ENCODE measurements at places on chromosomes 5 and 9.

DNA sequence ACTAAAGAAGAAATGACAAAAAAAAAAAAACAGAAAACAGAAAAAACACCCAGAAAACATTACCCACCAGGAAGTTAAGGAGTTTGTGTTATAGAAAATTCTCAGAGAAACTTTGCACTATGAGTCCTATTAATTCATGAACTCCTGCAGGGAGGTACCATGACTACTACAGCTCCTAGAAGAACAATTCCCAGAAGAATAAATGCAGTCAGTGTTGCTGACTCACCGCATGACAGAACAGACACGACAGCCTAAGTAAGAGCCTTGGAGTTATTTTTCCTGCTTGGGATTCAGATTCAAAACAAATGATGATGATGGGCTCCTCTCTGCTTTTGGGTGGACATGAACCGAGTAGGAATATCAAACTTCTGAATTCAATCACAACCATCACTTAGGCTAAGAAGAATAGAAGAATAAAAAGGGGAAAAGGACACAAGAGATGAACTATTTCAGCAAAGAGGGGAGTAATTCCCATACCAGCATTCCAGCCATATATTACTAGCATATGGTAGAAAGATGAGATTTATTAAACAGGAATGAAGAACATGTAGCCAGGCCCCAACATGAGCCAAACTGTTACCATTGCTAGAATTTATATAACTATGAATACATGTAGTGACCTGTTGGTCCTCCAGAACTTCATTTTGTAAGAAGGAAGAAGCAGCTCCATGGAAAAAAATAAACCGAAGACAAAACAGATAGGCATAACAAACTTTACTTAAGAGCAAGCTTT lies 209.6 kb upstream of the PDE4D start:
- DNase-seq = no peak

- no peak for DNase-seq
Observed at GRCh38 chr9:101427957-101428655, 7.5 kb downstream of the ALDOB start.

- DNase-seq = no peak
Observed at GRCh38 chr5:154368041-154368800, 77.6 kb upstream of the SAP30L start.

DNA sequence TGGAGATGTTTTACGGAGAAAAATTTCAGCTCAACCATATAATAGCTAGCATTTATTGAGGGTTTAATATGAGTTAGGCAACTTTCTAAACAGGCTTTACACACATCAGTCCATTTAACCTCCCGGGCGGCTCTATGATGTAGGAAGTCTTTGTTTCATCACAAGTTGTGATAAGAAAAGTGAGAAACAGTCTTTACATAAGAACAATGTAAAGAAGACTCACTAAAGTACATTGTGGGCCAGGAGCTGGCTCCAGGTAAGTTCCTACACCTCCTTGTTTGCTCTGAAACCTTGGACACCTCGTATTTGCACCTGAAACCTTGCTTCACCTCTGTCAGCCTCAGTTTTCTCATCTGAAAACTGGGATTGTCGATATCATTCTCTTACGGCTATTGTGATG lies 116.1 kb downstream of the JAKMIP2 start:
- no peak for DNase-seq

DNA sequence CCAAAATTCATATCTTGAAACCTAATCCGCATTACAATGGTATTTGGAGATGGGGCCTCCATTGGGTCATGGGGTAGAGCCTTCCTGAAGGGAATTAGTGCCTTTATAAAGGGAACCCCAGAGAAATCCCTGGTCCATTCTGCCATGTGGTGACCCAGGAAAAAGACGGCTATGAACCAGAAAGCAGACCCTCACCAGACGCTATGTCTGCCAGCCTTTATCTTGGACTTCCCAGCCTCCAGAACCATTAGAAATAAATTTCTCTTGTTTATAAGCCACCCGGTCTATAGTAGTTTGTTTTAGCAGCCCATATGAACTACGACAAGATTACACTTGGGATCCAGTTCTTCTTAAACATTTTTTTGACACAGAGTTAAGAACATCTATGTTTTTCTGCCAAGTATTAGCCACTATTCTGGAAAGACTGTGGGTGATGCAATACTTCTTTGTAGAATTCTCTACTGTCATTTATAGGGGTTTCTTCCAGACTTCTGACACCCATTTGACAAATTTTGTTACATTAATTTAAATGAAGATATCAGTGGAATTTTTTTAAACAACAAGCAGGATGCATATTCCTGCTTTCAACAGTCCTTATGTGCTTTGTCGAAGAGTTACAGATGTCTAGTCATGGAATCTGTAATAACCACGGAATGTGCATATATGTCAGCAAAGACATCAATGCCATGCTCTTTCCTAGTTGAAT lies 572.4 kb downstream of the NR2F1-AS1 start:
- no peak for DNase-seq

GRCh38 chr9:124350494-124351263 lies 64.6 kb downstream of the PSMB7 start:
- DNase-seq = no peak

- DNase-seq = no peak
Observed at GRCh38 chr5:176628406-176629228, 1.7 kb downstream of the SNCB start.

DNA sequence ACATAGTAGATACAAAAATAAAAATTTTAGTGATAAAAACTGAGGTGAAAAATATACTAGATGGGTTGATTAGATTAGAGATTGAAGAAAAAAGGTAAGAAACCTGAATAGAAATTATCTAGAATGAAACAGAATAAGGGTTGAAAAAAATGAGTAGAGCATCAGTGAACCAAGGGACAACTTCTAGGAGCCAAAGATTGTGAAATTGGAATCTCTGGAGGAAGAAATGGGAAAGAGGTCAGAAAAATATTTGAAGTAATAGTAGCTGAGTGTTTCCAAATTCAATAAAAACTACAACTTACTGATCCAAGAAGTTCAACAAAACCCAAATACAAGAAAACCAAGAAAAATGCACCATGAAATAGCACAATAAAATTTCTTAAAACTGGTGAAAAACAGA lies 116.6 kb upstream of the STARD4 start:
- no peak for DNase-seq

GRCh38 chr5:170117736-170118135 lies 12.0 kb downstream of the FOXI1 start:
- no peak for DNase-seq

- DNase-seq = peak; percentile 6
Observed at GRCh38 chr5:64690104-64690416, 243 bp upstream of the SHISAL2B start.

GRCh38 chr5:34970552-34970951 lies 41.2 kb downstream of the DNAJC21 start:
- DNase-seq = no peak

DNA sequence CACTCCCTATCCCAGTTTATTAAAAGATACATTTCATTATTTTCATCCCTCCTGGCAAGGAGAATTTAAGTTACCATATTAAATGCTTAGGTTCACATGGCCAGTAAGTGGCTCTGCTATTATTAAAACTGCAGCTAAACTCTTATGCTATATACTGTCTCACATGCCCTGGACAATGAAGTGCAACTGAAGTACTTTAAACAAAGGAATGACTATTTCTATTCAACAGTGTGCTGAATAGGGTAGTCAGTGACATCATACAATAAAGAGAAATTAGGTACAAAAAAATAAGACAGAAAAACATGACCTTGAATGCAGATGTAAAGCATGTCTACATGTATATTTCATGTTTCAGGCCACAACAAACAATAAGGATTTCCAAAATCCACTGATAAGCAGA lies 282.6 kb upstream of the SMC2 start:
- no peak for DNase-seq

- no peak for DNase-seq
Observed at GRCh38 chr5:41878173-41878572, 7.9 kb upstream of the OXCT1 start.

GRCh38 chr5:163889369-163889768 lies 383.9 kb downstream of the MAT2B start:
- no peak for DNase-seq

GRCh38 chr5:133681896-133682295 lies 69.6 kb upstream of the FSTL4 start:
- DNase-seq = no peak

Measured in neural crest cell (in vitro differentiated cells).